Activated gamma-delta T cell treated with anti-CD3 and anti-CD28 coated beads, Interleukin-2, amount 50 U/mL, for 16 hours (primary cell): ENCODE measurements at places on chromosomes 3 and 15.

DNA sequence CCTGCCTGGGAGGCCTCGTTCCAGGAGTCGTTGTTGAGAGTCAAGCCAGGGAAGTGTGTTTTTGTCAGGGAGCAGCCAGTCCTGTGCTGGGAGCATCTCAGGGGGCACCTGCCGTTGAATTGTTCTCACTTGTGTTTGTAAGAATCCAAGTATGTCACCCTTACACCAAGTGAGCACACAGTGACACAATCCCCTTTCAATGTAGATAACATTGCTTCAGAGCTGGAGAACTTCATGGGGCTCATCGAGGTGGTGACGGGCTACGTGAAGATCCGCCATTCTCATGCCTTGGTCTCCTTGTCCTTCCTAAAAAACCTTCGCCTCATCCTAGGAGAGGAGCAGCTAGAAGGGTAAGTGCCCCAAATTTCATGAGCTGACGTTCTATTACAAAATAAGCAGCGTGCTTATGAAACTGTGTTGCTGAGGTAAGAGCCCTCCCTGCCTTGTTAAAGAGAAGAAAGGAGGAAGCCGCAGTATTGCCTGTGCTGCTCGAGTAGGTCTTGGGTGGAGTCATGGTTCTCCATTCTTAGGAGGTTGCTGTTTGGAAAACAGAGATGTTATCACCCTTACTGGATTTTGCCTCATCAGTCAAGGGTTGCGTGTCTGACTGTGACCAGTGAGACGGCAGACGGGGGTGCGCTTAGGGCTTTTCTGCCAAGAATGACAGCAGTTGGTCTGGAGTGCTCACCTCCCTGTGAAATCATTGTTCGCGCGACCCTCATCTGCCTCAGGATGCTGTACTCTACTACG, 108.1 kb downstream of the PGPEP1L start:
- no peak for DNase-seq

DNA sequence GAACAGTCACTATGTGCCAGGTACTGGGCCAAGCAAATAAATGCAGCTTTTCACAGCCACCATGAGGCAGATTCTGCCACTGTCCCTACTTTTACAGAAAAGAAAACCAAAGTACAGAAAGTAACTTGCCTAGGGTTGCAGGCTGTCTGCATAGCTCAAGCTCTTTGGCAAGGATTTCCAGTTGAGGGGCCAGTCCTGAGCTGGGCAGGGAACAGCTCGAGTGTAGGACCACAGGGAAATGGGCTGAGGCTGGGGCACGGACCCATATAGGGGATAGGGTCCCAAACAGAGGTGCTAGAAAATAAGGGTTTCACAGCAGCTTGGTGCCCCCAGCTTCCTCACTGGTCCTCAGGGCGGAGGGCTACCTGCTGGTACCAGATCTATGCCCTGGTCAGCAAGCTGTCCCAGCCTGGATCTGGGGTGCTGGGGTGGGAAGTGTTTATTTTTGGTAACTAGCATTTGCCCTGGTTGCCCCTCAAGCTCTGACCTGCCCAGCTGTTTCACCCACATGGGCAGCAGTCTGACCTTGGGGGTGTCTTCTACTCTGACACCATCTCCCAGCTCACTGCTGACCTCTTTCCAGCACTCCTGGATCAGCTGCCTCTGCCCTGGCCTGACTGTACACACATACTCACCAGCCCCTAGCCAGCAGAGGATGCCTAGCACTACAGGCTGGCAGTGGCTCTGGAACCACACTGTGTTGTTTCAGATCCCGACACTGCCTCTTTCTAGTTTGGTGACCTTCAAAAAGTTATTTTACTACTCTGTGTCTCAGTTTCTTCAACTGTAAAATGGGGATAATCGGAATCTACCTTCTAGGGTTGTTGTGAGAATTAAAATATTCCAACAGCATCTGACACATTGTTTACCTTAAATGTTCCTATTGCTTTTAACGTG, 16.2 kb downstream of the MRAS start:
- no peak for DNase-seq

GRCh38 chr15:34699968-34700640, 54.7 kb downstream of the GJD2 start:
- no peak for DNase-seq

GRCh38 chr3:101868534-101869464, 19.5 kb downstream of the NFKBIZ start:
- no peak for DNase-seq

GRCh38 chr3:164450276-164450905, 627.9 kb downstream of the SI start:
- no peak for DNase-seq

- DNase-seq: no peak
Observed at GRCh38 chr3:52615166-52615565, 70.5 kb downstream of the PBRM1 start.

DNA sequence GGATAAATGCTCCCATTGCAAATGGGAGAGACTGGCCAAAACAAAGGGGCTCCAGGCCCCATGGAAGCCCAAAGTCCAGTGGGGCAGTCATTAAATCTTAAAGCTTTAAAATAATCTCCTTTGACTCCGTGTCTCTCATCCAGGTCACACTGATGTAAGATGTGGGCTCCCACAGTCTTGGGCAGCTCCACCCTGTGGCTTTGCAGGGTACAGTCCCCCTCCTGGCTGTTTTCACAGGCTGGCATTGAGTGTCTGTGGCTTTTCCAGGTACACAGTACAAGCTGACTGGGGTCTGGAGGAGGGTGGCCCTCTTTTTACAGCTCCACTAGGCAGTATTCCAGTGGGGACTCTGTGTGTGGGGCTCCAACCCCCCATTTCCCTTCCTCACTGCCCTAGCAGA, 45.9 kb downstream of the NIPA2 start:
- DNase-seq: no peak

- DNase-seq: no peak
Observed at GRCh38 chr15:34973512-34973911, 4.0 kb upstream of the AQR start.

GRCh38 chr3:4664412-4664811, 171.3 kb downstream of the ITPR1 start:
- DNase-seq: no peak

DNA sequence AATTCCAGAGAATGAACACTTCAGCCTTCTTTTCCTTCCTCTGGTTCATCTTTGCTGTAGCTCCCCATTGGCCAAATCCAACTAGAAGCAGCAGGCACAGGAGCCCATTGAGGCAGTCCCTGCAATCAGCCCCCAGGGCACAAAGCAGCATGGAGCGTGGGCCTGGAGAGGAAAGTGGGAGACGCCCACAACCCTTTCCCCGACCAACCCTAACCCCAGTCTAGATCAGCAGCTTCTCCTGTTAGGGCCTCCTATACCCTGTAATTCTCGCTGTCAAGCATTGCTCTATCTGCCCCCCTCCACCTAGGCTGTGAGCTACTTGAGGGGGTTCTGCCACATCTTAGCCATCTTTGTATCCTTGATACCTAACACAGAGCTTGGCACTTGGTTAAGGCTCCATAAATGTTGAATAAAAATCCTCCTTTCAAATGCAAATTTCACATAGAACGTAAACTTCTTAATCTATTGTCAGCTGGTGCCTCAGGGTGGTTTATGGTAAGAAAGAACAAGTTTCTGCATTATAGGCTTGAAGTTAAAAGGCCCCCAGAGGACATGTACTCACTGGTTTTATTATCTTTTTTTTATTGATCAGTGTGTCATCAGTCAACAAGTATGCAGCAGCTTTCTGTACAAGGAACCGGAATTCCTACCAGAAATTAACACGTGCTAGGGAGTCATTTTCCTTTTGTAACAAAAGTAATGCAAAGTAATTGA, 97.9 kb upstream of the PFN2 start:
- DNase-seq: no peak

- no peak for DNase-seq
Observed at GRCh38 chr15:50884540-50884939, 23.9 kb upstream of the AP4E1 start.

- DNase-seq: no peak
Observed at GRCh38 chr3:8276056-8276455, 225.6 kb upstream of the LMCD1 start.

DNA sequence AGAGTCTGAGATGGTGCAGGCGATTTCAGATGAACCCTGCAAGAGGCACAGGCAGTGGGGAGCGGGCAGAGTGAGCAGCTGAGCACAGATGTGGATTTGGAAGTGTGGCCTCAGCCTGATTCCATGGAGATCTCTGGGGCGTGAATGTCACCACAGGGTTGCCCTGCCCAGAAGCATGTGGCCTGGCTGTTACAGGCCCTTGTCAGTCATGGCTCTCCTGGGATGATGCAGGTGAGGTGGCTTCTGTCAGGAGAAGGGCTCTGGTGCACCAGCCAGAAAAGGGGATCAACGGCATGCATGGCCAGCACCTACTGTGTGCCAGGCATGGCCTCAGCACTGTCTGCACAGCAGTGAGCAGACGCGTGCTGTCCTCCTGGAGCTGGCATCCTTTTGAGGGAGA, 11.9 kb downstream of the HDAC11 start:
- DNase-seq: no peak

- DNase-seq: no peak
Observed at GRCh38 chr15:58329781-58330671, 101.8 kb upstream of the LIPC start.

DNA sequence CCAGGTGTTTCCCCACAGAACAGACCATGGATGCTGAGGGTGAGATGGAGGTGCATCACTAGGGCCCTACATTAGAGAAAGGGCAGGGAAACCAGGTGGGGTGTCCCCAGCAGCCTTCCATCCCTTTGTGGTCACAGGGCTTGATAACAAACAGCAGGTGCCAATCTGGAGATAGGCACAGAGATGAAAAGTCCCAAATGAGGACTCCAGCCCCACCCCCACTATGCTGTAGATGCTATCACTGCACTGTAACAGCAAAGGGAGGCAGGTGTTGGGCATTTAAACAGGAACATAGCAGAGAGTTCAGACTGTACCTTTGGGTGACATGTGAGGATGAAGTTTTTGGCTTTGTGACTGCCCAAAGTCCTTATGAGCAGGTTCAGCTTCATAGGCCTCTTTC, 21.4 kb downstream of the IL20RB start:
- DNase-seq: no peak

DNA sequence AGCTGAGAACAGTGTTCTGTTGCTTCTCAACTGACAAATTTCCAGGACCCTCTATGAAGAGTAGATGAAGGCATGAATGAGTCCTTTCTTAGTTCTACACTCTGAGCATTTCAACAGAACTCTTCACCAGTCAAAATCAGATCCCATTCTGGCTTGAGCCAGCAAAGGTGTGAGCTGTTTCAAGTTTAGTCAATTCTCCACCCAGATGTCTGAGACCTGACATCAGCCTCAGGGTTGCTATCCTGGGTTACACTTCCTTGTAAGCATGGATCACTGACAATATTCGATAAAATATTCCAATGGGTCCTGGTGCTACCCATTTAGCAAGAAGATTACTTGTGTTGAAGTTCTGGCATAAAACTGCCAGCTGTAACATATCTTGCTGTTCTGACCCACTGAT, 97.6 kb upstream of the PPP2R3A start:
- no peak for DNase-seq

GRCh38 chr3:63705092-63705645, 52.7 kb downstream of the SNTN start:
- no peak for DNase-seq
